ENCODE measurements at places on chromosomes 1 and 21. TPM values are rescaled to one million over a fixed set of nuclear protein-coding genes. Genes with fewer than 3 reads are reported as not detected.

GRCh38 chr1:244757091-244757939 lies 78.1 kb upstream of the COX20 start:
- DNase-seq, result no peak

DNA sequence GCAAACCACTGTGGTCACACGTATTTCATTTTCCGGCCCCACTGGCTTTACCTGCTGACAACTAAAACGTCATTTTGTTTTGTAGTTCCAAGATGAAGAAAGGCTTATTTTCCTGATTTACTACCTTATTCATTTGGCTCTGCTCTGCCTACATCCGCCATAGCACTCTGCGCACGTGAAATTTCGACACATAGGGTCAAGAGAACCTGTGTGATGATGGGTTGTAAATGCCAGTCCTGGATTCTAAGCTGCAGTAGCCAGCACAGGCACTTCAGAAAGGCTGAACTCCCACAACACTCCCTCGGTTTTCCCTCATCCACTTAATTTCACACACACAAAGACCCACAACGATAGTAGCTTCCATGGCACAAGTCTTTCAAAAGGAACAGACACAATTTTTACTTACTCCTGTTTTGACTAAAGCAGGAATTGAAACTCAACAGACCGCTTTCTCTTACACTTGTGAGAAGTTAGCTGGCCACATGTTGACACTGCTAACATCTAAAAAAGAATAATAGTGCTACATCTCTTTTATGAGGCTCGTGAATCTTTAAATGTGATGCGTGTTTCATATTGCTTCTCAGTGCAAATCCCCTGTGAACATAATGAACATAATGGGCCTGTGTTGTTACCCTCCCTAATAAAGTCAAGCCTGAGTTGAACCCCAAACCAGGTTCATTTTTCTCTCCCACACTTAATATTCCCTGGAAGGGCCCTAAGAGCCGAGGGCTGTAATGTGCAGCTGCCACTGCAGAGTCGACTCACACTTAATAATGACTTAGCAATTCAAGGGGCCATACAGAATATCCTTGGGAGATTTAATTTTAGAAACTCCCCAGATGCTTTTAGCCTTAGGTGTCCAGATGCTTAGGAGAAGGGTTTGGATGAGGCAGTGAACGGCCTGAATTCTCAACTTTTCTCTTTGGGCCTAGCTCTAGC lies 1.5 kb upstream of the RUNX1 start:
- no peak for DNase-seq

The TMEM51 gene
- 4.3 TPM for total RNA-seq

- no peak for DNase-seq
Observed at GRCh38 chr1:56453417-56454078, 125.8 kb downstream of the PLPP3 start.

DNA sequence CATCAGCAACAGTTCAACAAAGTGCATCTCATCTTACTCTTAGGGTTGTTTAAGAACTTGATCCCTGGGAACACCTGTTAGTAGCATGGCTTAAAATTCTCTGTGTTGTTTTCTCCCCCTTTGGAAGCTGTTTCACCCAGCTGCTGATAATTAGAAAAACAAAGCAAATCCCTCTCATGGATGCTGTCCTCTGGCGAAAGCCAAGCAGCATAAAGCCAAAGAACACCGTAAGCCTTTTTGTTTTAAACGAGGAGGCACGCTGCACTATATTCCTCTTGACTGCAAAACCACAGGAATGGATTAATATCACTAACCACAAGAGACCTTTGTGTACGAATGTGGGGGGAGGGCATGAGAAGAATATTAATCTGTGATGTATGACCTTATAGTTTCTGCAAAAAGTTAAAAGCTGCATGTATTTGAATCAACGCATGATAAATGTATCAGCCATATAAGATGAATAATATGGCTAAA lies 923.2 kb downstream of the LTN1 start:
- DNase-seq, result no peak

DNA sequence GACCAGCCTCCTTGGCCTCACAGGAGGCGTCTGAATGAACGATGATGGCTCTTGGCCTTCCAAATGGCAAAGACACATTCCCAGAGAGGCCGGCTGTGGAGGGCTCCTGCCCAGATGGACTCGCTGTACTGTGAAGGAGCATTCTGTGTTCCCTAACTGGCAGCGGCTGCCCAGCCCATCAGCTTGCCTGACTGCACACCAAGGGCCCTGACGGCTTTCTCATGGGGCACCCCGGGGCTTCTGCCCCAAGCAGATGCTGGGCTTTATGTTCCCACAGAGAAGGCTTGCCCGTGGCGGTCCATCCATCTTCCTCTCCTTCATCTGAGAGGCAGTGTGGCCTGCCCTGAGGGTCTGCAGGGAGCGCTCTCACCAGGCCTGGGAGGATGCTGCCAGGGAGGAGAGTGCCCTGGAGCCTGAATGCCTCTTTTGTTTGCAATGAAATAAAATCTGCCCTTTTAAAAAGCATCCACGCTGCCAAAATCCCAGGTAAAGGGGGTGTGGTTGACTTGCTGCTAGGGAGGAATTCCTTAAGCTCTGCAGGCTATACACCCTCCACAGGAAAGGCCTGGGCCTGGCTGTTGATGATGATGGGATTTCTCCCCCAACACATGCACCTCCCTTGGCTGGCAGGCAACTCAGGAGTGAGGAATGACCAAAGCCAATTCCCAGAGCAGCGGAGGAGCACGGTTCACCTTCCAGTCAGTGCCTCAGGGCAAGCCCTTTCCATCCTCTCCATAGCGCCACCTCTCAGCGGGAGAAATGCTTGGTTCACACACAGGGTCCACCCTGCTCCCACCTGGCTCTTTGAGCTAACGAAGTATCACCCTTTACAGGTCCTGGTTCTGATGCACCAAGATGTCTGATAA lies 84.6 kb upstream of the SSX2IP start:
- no peak for DNase-seq

DNA sequence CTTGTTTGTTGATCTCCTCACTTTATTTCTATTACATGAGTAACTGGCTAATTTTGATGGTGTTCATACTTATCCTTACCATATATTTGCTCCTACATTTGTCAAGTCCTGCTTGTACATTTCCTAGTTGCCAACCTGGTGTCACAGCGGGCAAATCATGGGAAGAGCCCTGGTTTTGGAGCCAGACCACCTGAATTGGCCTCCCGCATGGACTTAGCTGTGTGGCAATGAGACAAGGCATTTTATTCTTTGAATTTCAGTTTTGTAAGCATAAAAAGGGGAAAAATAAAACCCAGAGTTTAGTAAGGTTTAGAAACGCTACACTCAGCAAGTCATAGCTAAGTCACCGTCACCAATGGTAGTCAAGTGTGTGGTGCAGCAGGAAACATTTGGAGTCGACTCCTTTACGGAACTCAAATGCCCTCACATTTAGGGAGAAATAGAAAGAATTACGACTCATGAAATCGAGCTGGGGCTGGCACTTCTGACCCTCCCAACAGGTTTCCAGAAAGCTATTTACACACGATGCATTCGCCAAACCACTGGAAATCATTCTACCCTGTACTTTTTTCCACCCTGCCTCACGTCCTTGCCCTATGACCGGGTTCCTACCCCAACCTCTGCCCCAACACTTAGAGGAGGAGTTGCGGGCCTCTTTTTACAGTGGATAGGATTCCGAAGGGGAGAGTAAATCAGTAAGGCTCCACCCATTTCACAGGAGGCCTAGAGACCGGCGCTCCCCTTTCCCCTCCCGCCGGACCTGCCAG lies 492 bp upstream of the PGM1 start:
- DNase-seq, result no peak

GRCh38 chr1:155706139-155706538 lies 17.2 kb downstream of the DAP3 start:
- DNase-seq, result no peak

GRCh38 chr1:52552236-52552504 lies 722 bp downstream of the TUT4 start:
- no peak for DNase-seq
